SHP77 treated with DMSO at 0.1 percent for 48 hours (cell line): ENCODE measurements at places on chromosomes 13 and 19.

DNA sequence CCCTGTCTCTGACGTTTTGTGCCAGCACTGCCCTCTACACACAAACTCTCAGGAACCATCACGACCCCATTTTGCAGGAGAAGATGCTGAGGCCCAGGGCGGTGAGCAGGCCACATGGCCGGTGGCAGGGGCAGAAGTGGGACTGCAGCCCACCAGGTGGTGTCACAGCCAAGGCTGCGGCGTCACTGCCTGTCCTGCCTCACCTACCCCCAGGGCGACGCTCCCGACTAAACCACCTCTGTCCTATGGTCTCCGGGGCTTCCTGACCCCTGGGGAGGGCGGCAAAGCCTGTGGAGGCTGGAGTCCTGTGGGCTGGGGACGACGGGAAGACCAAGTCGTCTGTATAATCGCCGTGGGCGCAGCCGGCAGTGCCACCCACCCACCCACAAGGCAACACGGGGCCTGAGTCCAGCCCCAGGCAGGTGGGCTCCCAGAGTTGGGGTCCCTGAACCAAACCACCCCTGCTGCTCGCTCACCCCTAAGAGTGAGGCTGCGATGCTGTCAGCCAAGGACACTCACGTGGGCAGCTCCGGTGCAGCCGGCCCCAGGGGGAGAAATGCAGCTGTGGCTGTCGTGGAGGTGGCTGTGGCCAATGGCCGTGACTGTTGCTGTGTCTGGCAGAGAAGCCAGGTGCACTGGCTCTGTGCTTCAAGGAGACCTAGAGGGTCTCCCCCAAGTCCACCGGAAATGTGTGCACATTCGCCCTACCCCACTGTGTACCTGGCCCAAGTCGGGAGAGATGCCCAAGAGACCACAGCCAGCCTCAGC is 29.7 kb downstream of the RASA3 start:
- no peak for DNase-seq

DNA sequence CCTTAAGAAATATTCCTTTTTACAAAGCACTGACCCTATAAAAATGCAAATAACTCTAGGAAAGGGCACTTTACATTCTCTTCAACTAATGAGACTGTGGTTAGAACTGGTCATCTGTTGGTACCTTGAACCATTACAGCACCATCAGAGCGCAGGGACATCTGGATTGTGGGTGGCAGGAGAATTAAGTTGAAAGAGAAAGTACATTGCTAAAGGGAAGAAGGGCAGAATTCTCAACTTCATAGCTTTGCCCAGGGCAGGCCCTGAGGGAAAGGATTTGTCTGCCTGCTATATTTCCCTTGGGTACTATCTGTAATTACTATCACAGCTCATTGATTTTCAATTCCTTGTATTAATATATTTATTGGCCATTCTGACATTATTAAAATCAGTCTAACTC is 196.8 kb downstream of the KLF12 start:
- no peak for DNase-seq

GRCh38 chr13:56563663-56564062 is 577.1 kb upstream of the PRR20A start:
- DNase-seq = no peak

DNA sequence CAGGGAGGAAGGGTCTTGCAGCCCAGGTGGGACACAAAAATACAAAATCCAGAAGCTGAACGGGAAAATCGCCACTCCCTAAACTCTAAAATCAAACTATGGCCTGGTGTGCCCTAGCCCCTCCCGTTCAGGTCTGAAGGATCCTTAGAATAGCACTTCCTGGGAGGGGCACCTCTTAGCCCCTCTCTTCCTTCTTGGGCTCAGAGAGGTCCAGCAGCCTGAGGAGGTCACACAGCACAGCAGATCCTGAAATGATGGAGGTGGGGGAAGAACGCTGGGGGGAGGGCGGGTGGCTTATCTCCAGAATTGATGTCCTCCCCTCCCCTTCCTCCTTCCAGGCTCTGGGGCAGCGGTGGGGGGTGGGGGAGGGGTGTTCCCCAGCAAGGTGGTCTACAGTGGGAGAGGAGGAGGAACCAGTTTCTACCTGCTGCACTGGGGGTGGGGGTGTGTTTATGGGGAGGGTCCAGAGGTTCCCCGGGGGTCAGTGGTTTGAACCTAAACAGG is 1.9 kb downstream of the DIRAS1 start:
- no peak for DNase-seq

DNA sequence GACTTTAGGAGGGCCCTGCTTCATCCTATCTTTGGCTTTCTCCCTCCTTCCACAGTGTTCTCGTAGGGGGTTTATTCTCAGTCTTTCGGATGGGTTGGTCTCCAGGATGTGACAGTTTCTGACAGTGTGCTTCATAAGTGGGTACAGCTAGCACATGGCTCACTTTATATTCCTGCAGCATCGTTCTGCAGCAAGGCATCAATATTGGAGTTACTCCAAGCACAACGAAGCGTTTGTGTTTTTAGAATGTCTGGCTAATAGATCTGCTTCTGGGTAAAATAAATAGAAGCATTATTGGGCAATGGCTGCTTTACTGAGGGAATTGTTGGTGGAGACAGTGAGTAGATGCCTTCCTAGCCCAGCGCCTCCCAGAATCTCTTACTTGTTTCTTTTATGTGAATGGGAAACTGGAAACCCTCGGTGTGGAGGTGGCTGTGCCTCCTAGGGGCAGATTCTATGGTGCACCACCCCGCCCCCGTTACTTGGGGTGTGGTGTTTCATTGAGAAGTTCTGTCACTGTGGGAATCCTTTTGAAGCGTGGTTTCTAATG is 2.0 kb downstream of the FARP1 start:
- peak; percentile 61 for DNase-seq

DNA sequence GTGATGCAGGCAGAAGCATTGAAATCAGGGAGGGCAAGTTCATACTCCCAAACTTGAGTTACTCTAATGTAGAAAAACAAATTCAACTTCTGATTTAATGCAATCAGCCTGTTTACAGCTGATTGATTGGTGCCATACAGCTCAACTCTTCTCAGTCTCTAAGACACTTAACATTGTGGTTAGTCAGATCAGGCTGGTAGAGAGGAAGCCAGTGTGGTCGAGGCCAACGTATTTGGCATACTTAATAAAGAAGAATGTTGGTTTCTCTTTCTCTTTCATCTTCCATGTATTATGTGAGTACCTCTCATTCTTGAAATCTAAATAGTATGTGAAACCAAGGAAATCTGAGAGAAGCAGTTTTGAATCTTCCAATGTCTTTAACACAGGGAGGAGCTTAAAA is 255.0 kb upstream of the SLITRK1 start:
- no peak for DNase-seq

GRCh38 chr13:36421447-36421846 is 10.8 kb upstream of the CCNA1 start:
- no peak for DNase-seq

DNA sequence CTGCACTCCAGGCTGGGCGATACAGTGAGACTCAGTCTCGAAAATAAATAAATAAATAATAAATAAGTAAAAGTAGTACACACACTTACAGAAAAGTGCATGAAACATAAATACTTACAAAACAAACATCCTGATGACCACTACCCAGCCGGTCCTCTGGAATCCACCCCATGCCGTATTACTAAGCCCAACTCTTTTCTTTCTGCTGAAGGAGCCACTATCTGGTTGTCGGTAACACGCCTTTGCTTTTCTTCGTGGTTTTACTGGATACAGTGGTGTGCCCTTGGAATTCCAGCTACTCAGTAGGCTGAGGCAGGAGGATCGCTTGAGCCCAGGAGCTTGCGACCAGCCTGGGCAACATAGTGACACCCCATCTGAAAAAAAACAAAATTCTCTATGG is 39.4 kb downstream of the CELF5 start:
- no peak for DNase-seq

GRCh38 chr13:41199079-41199478 is 4.7 kb upstream of the KBTBD7 start:
- DNase-seq = no peak
